Stimulated activated CD4-positive, alpha-beta T cell treated with anti-CD3 and anti-CD28 coated beads, Interleukin-12 subunit alpha, Interleukin-12 subunit beta, amount 100 ng/mL, for 24 hours (primary cell): ENCODE measurements at places on chromosomes 6 and 20.

- no peak for DNase-seq
Observed at GRCh38 chr20:8104252-8104651, 27.8 kb upstream of the PLCB1 start.

- DNase-seq: no peak
Observed at GRCh38 chr20:5065879-5066383, 53.8 kb downstream of the PCNA start.

- DNase-seq: no peak
Observed at GRCh38 chr6:36622901-36623546, 28.9 kb downstream of the SRSF3 start.

DNA sequence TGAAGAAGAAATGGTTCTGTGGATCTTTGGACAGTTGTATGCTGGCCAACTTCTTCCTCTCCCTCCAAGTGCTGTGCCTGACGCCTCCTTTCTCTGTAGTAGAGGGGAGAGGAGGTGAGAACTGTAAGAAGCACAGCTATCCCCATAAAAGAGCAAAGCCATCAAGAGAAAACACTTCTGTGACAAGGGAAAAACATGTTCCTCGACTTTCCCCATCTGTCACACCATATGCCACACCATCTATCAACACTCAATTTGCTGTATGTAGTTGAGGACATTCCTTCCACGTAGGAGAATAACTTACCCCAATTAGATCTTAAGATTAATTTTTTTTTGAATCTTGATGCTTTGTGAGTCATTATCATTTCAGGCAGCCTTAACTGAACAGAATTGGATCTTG lies 156.2 kb upstream of the PLCB4 start:
- DNase-seq: no peak

DNA sequence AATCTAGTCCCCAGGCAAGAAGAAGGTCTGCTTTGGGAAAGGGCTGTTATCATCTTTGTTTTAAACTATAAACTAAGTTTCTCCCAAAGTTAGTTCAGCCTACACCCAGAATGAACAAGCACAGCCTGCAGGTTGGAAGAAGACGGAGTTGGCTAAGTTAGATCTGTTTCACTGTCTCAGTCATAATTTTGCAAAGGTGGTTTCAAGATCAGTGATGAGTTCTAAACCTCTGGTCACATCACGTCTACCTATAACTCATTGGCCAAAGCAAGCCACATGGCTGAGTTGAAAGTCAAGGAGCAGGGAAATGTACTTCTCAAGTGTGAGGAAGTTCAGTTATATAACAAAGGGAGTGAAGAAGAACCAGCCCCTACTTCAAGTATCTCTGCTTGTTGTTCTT lies 50.5 kb upstream of the ECI2 start:
- DNase-seq: no peak

DNA sequence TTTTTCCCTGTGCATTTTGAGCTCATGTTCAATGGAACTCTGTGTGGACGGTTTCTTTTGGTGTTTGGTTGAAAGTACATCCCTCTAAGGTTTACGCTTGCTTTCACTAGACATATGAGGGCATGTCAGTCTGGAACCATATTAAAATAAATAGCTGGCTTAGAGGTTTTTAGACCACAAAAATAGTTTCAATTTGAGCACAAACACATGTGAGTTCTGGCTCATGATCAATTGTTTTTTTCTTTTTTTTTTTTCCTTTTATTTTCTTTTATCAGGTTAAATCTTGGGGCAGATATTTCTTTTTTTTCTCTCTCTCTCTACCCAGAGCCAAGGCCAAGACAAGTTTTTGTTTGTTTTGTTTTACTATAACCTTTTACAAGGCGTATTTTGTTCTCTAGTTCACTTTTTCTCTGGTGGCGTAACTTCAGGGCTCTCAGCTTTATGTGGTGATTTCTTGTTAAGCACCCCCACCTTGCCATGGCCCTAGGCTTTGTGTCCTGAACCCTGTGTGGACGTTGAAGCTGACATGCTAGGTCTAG lies 92.9 kb downstream of the SHLD1 start:
- no peak for DNase-seq

DNA sequence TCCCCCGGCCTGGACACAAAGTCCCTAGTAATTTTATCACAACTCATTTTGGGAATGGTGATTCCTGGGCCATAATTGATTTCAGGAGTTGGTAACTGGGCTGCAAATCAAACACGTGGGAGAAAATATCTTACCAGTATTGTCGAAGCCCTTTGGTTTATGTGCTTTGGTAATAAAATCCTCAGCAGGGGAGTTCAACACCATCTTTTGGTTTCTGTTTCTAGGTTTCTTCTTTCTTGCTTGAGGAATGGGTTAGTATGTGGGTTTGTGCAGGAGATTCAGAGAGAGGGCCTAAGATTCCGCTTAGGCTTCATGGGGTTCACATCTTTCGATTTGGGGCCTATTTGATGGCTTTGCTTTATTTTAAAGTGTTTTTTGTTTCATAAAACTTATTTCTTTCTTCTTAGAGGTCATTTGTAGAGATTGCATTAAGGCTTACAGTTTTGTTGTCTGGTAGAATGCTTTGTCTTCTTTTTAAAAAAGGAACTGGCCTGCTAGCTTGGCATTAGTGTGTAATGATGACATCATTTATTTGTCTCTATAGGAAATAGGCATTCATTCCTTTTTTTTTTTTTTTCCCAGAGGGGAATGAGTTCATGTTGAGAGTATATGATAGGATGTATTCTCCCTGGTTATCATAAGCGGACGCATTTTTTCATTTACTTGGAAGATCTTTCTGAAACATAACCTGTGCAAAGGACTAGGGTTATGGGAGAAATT lies 45.8 kb downstream of the CYP24A1 start:
- DNase-seq: no peak

DNA sequence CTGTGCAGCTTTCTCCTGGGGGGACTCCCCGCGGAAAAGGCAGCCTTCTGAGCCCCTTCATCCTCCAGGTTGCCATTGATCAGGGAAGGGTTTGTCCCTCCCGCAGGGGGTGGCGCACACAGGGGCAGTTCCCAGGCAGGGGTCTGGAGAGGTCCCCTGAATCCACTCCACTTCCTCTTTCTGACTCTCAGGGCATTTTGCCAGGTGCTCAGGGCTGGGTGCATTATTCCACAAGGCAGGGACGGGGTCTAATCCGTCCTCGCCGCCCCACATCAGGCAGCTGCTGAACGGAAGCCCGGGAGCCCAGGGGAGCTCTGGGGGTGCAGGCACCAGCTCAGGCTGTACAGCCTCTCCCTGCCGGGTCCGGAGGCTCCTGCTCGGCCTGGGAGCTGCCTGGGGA lies 180.9 kb downstream of the TTLL2 start:
- DNase-seq: no peak

DNA sequence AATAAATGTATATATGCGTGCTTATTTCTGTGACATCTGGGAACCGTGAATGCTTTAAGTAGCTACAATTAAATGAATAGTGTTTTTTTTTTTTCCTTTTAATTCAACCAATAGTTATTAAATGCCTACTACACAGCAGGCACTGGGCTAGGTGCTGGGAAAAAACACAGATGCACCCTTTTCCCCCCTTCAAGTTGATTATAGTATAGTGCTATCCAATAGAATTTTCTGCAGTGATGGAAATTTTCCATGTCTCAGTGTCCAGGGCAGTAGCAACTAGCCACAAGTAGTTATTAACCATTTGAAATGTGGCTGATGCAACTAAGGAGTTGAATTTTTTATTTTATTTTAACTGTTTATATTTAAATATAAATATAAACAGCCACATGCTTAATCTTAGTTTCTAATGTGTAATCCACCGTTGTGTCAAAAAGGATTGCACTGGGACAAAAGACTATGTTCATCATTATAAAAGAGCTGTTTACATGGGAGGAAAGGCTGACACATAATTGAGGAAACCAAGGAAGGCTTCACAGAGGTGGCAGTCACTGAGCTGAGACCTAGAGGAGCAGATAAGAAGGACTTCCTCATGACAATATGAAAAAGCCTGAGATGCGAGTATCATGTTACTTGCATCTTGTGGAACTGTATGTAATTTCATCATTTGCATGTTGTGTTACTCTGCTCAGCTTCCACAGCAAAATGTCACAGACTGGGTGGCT lies 261.2 kb upstream of the PLCB4 start:
- no peak for DNase-seq

- DNase-seq: no peak
Observed at GRCh38 chr6:34315780-34316179, 67.0 kb upstream of the SMIM29 start.

DNA sequence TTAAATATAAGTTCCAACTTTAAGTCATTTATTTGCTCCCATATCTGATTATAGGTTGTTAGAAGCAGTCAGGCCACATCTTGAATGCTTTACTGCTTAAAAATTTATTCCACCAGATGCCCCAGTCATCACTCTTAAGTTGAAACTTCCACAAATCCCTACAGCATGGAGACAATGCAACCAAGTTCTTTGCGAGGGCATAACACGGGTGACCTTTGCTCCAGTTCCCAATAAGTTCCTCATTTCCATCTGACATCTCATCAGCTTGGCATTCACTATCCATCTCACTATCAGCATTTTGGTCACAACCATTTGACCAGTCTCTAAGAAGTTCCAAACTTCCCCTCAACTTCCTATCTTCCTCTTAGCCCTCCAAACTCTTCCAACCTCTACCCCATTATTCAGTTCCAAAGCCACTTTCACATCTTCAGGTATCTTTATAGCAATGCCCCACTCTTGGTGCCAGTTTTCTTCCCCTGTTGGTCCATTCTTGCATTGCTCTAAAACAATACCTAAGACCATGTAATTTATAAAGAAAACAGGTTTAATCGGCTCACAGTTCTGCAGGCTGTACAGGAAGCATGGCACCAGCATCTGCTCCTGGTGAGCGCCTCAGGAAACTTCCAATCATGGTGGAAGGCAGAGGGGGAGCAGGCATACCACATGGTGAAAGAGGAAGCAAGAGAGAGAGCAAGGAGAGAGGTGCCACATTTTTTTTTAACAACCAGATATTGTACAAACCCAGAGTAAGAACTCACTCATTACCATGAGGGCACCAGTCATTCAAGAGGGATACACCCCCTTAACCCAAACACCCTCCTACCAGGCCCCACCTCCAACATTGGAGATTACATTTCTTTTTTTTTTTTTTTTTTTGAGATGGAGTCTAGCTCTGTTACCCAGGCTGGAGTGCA lies 15.9 kb upstream of the ITPR3 start:
- no peak for DNase-seq

DNA sequence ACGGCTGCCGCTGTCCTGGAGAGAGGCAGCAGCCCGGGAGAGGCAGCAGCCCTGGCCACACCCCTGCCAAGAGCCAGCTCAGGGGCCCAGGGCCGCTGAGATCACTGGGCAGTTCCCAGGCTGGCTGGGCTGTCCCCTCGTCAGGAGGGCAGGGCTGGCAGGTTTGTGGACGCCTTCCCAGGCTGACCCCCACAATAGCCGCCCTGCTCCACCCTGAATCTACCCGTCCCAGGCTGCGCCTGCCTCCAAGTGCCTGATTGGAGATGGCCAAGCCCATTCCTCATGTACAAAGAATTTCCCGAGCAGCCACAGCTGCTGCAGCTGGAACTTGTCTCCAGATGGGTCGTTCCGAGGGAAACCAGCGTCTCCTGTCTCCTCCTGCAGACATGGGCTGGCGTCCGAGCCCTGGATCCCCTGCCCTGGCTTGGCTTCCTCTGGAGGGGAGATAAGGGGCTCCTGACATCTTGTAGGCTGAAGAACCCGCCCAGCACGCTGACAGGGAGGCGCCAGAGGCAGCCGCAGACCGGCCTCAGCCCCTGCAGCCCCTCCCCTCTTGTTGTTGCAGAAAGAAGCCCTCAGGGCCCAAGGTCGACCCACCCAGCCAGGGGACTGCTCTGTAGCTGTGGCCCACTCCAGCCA lies 9.4 kb upstream of the GATA5 start:
- no peak for DNase-seq
